ENCODE measurements at places on chromosomes 5 and 9.

DNA sequence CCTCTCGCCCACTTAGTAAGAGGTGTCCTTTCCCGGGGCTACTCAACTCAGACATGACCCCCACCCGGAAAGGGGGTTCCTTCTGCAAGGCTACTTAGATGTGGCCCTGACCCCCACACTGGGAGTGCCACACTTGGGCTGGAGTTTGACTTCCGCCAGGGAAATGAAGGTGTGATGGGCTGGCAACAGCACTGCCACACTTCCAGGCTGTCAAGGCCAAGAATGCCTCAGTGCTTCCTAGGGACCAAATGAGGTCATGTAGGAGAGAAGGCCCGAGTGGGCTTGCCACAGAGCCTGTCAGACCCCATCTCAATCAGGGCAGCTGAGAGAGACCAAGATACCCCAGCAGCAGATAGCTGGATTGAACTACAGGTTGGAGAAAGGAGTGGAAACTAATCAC, 55.5 kb downstream of the DRD1 start:
- no peak for DNase-seq

DNA sequence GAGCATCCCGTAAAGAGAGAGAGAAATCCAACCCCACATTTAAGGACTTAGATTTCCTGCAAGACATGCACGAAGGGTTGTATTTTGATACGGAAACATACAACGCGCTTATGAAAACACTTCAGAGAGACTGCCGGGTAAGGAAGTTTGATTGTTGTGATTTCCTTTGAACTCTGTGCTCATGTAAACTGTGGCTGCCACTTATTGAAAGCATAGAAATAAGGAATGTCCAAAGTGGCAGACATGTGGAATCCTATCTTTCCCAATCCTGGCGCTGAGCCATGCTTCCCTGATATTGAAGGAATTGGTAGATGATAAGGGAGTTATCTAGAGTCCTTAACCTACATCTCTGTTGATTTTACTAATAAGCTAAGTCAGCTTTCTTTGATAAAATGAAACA, 119.4 kb downstream of the PRKACG start:
- DNase-seq: no peak

DNA sequence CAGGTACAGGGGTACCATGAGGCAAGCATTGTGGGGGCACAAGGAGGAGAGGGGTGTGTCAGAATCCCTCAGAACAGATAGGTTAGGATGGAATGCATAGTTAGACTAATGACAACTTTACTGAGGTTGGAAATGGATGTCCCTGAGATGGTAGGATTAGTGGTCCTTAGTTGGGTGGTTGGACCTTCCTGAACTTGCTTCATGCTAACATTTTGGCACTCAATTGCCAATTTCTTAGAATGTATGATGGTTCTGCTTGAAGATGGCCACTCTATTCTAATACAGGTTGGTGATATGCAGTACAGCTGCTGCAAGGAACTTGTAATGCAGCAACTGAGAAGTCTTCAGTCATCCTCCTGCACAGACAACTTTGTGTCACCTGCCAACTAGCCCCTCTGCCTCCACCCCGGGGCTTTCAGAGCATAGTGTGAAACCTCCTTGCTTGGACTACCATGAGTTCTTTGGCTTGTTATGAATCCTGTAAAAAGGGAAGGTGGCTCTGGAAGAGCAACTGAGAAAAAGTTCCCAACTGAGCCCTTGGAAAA, 5.4 kb downstream of the CCNI2 start:
- no peak for DNase-seq

DNA sequence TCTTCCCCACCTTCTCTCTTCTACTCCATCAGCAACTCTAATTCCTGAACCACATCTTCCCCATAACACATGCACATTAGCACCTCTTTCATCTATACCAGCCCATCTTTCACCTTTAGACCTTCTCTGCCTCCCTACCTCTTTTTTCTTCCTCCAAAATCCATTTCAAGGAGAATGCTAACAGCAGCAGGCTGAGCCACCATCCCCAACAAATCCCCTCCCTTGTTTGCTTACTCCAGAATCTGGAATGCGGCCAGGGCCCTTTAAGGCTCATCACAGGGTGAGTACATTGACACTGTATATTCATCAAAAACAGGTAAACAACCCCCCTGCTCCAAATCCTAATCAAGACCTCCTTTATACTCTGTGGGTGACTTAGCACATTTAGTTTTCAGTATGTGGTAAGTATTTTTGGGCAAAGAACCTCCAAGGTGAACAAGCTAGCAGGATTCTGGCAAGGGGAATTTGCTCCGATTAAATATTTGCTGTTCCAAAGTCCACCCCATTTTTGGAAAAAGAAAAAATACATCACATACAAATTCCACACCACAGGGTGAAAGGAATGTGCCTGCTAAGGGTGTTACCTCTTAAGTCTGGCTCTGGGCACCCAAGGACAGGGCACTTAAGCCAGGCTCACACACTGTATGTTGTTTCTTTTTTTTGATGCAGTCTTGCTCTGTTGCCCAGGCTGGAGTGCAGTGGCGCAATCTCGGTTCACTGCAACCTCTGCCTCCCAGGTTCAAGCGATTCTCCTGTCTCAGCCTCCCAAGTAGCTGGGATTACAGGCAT, 71.4 kb downstream of the SERINC5 start:
- no peak for DNase-seq

DNA sequence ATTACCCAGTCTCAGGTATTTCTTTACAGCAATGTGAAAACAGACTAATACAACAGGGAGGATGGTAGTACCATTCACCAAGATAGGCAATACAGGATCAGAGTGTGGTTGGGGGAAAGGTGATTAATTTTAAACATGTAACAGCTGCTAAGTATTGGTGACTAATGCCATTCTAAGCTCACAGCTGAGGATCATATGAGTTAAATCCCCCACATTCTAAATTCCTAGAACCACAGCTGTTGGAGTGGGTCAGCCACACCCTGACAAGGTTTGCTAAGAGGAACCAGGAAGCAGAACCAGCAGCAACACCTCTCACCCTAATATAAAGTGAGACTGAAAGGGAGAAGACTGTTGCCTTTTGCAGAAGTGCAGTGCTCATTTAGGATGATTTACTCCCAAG, 24.8 kb downstream of the HSPB3 start:
- DNase-seq: no peak

GRCh38 chr5:53944981-53945380, 365.4 kb downstream of the ARL15 start:
- DNase-seq: no peak

- DNase-seq: no peak
These were observed 503.6 kb upstream of the PAPPA start for GRCh38 chr9:115649991-115650472.

DNA sequence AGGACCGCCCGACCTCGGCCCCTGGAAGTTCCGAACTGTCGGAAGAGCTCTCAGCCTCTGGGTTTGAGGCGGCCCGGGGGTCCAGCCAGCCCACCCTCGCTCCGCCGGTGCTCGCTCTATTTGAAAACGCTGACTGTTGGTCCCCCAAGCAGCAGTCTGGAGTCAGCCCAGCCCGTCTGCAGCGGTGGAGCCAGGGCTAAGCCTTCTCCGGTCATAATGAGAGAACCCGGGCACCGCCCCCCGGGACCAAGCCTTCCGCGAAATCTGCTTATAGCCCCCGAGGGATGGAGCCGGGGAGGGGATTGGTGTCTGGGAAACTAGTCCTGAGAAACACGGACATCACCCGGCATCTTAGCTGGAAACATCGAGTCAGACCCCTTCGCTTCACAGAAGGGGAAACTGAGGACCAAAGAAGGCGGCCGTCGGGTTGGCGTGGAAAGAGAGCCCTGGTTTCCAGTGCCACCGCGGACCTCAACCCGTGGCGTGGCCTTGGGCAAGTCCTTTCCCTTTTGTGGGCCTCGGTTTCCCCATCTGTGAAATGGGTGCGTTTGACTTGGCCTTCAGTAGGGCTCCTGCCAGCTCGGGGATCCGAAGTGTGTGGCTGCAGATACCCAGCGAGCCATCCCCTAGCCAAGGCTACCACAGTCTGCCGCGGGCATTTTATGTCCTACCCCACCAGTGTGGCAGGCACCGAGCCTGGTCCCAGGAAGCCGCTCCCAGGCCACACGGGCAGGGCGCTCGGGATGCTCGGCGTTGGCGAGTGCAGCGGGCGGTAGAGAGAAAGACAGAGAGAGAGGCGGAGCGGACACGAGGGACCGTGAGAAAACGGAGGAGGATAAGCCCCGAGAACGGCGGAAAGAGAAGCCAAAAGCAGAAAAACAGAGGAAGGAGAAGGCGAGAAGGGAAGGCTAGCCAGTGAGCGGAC, 857 bp downstream of the ADAM19 start:
- DNase-seq: peak; percentile 55

- no peak for DNase-seq
These were observed 11.1 kb downstream of the PRRC2B start for GRCh38 chr9:131404987-131405386.

DNA sequence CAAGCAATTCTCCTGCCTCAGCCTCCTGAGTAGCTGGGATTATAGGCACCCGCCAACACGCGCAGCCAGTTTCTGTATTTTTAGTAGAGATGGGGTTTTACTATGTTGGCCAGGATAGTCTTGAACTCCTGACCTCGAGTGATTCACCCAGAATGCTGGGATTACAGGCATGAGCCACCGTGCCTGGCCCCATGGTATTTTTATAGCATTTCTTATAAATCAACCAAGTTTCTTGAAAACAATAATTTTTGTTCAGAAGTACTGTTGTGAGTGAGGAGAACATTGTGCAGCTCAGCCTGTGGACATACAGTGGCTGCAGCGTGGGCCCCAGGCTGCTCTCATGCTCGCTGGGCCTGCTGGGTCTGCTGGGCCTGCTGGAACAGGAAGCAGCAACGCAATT, 45.3 kb downstream of the MAP1B start:
- DNase-seq: no peak

GRCh38 chr9:121637713-121638220, 13.7 kb upstream of the DAB2IP start:
- DNase-seq: no peak

- DNase-seq: peak; percentile 78
These were observed 127.6 kb downstream of the SLF1 start for GRCh38 chr5:94745786-94746730.

- DNase-seq: no peak
These were observed 80.3 kb downstream of the SECISBP2 start for GRCh38 chr9:89398621-89399020.

DNA sequence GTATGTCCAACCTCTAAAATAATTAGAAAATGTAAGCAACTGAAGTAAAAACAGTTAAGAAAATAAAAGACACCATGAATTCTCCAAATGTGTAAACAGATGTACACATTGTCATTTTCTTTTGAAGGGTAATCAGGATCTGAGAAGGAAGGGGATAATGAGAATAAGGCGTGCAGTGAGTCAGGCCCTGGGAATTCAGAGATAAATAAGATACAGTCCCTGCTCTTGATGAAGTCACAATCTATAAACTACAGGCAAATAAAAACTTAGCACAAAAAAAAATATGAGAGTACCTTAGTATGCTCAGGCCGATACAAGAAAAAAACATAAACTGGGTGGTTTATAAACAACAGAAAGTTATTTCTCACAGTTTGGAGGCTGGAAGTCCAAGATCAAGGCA, 315.3 kb downstream of the DNAH5 start:
- no peak for DNase-seq

- peak; percentile 54 for DNase-seq
These were observed 191.9 kb upstream of the SEMA6A start for GRCh38 chr5:116766470-116766947.

GRCh38 chr9:14365670-14366069, 51.7 kb upstream of the NFIB start:
- no peak for DNase-seq

DNA sequence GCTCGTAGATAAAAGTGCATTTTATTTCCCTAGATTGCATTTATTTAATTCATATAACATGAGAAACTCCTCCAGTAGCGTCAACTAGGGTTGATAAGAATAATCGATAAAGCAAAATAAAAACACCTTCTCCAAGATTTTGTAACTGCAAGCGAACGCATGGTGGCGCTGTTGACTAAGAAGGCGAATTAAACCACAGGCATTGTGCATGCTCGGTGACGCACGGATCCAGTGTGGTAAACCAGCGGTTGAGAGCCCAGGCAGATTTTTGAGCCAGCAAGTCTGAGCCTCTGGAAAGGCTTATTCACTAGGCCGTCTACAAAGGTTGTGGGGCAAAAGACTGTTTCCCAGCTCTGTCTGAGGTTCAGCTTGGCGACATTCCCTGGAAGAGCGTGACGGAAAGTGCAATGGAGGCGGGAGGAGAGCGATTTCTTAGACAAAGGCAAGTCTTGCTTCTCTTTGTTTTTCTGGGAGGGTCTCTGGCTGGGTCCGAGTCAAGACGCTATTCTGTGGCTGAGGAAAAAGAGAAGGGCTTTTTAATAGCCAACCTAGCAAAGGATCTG, at the start of gene PCDHB3:
Gene PCDHB3 (plus strand): TSS at position 231 of the 563 bp plus-strand sequence. CDS start 177 bp downstream, at position 408.
- DNase-seq: no peak

GRCh38 chr5:52945040-52945439, 44.1 kb upstream of the ITGA2 start:
- no peak for DNase-seq

GRCh38 chr5:87361536-87362213, 51.1 kb downstream of the CCNH start:
- no peak for DNase-seq

DNA sequence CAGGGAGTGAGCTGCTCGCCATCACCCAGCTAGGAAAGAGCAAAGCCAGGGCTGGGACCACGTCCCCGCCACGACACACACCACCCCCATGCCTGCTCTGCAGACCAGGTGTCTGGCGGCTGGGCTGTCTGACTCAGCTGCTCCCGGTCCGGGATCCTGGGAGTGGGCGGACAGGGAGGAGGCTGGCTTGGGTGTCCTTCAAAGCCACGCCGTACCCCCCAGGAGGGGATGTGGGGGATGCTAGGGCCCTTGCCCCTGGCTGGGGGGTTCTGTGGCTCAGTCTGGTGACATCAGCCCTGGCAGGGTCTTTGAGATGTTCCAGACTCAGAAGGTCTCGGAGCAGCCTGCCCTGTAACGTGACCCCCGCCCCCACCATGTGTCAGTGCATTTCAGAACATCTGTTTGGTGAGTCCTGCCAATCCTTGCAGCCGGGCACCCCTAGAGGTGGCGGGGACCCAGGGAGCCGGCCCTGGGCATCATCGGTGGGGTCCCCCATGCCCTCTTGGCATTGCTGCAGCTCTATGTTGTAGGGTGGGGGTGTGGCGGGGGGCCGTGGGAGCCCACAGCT, 62.3 kb downstream of the HMCN2 start:
- no peak for DNase-seq

- DNase-seq: peak; percentile 31
These were observed 1.4 kb downstream of the GLIS3 start for GRCh38 chr9:4298255-4299004.

GRCh38 chr5:102283102-102283797, 12.8 kb downstream of the SLCO4C1 start:
- DNase-seq: no peak

DNA sequence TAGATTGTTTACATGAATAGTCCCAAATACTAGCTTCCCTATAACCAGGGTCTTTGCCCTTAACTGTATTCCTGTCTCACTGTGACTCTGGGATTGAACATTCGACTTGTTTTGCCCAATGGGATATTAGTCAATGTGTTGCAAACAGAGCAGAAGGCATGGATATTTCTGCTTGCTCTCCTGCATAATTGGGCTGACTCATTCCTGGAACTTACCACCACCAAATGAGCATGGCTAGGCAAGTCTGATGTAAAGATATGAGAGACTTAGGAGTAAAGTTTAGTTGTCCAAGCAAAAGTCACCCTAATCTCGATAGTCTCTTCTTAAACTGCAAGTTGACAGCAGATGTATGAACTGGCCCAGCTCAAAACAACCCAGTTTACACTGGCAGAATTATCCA, 273.5 kb upstream of the CCNG1 start:
- DNase-seq: no peak
